ENCODE measurements at places on chromosomes 5 and 9.

DNA sequence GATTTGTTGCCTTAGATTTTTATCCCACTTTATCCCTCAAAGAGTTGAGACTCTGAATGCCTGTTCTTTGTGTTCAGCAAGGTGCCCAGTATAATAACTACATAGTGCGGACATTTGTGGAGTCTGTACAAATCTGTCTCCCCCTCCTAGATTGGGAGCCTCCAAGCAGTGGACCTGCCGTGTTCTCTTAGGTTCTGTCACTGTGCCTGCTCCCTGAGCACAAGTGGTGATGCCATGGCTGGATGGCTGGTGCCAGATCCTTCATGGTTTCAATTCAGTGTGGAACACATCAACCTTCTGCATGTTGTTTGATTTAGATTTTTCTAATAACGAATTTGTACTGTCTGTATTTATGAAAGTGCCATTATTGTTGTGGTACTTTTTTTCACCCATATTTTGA is 292.9 kb downstream of the CD180 start:
- H3K27me3 ChIP-seq = no peaks in the 10 kb centered on the region
- DNase-seq = no peak
- no peak overlapping the region for H3K27ac ChIP-seq

- peaks cover 55% of the 10 kb centered on the region for H3K4me1 ChIP-seq
- DNase-seq = peak; percentile 47
- H3K27ac ChIP-seq = peak overlapping the region; percentile 84
- H3K36me3 ChIP-seq = no peaks in the 10 kb centered on the region
- peak overlapping the region; percentile 86 for H3K4me3 ChIP-seq
Measured at GRCh38 chr9:112752334-112753125, 2.0 kb downstream of the SNX30 start.

DNA sequence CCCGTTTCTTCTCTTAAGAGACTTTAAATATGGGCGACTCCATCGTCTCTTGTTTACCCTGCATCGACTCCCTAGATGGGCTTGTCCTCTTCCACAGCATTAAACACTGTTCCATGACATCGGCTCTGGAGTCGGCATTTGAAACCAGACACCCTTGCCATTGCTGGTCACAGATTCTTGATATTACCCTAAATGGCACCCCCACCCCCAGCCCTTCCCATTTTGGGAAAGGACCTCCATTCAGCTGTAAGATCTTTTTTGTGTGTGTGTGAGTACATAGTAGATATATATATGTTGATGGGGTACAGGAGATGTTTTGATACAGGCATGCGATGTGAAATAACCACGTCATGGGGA is 51.1 kb upstream of the SH3PXD2B start:
- no peak overlapping the region for H3K27ac ChIP-seq
- H3K4me3 ChIP-seq = no peak overlapping the region
- no peak for DNase-seq
- peaks cover 17% of the 10 kb centered on the region for H3K27me3 ChIP-seq

GRCh38 chr9:116274293-116274692 is 120.7 kb downstream of the PAPPA start:
- peaks cover 45% of the 10 kb centered on the region for H3K4me1 ChIP-seq
- peaks cover 34% of the 10 kb centered on the region for H3K36me3 ChIP-seq
- no peaks in the 10 kb centered on the region for H3K27me3 ChIP-seq
- DNase-seq = peak; percentile 75
- no peak overlapping the region for H3K4me3 ChIP-seq

- no peaks in the 10 kb centered on the region for H3K27me3 ChIP-seq
- DNase-seq = no peak
Measured at GRCh38 chr5:115209279-115209678, 39.6 kb upstream of the TRIM36 start.

- no peak for DNase-seq
- peaks cover 3% of the 10 kb centered on the region for H3K27me3 ChIP-seq
- H3K4me1 ChIP-seq = no peaks in the 10 kb centered on the region
- H3K27ac ChIP-seq = no peak overlapping the region
- H3K36me3 ChIP-seq = no peaks in the 10 kb centered on the region
- H3K4me3 ChIP-seq = no peak overlapping the region
Measured at GRCh38 chr9:108854094-108854493, 1.7 kb downstream of the ACTL7B start.

DNA sequence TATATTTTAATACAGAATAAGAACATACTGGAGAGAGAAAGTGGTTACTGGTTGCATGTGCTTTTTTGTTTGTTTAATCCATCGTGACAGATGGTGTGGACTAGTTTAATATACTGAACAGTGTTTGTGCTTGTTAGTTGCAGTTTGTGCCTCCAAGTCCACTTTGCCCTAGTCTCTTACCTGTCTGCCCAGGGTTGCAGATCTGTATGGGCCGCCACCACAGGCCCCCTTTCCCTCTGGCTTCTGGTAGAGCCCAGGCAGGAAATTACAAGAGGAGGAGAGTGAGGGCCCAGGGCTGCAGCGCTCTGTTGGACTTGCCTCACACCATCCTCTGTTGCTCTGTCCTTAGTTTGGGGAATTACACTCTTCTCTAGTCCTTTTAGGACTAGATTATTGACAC is 166.4 kb downstream of the KDM4C start:
- H3K4me3 ChIP-seq = no peak overlapping the region
- H3K4me1 ChIP-seq = peaks cover 3% of the 10 kb centered on the region
- no peak overlapping the region for H3K27ac ChIP-seq
- H3K36me3 ChIP-seq = no peaks in the 10 kb centered on the region
- no peak for DNase-seq

DNA sequence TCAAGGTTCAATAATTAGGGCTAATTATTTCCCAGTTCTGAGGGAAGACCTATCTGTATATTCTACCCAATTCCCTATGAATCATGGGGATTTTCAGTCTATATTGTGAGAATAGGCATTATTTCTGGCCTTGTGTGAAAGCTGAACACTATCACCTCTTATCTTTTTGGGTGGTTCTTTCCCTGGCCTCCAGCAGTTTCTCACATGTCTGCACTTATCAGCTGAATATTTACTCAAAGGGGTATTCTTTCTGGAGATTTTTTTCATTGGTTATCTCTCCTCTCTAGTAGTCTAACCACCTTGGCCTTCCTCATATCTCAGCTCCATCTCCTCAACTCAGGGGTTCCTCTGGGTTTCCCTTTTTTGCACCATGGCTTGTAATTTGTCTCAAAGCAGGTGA is 64.9 kb upstream of the LIFR start:
- H3K36me3 ChIP-seq = no peaks in the 10 kb centered on the region
- peaks cover 2% of the 10 kb centered on the region for H3K4me1 ChIP-seq
- no peak overlapping the region for H3K27ac ChIP-seq

DNA sequence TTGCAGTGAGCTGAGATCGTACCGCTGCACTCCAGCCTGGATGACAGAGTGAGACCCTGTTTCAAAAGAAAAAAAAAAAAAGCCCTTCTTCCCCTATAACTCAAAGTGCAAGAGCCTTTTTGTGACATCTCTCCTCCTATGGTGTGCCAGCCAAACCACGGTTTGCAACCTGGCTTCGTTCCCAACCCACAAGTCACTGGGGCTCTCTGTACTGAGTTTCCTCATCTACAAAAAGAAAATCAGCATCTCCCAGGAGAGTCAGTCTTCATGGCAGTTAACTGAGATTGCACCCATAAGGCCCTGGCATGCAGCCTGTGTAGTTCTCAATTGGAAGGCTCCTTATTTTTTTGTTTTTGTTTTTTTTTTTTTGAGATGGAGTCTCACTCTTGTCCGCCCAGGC is 14.8 kb downstream of the ODF2 start:
- H3K27ac ChIP-seq = no peak overlapping the region
- DNase-seq = peak; percentile 62
- peaks cover 7% of the 10 kb centered on the region for H3K36me3 ChIP-seq
- no peaks in the 10 kb centered on the region for H3K4me1 ChIP-seq
- no peak overlapping the region for H3K4me3 ChIP-seq

DNA sequence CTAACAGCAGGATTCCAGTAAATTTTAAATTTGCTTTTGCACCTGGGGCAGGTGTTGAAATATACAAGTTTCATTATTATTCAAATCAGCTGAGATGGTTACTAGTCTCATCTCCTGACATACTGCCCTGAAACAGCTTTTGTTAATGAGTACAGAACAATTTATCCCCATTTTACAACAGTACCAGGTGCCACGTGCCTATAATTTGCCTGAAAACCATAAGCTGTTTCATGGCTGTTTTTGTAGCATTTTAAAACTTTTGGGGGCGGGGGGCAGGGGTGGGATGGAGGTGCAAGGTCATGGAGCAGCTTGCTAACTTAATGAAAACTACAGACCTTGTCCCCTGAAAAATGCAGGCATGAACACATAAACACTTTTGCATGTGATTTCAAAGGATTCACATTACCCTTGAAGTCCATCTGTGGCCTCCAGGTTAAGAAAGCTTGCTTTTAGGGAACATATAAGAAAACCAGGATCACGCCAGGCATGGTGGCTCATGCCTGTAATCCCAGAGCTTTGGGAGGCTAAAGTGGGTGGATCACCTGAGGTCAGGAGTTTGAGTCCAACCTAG is 42.1 kb downstream of the TIMD4 start:
- H3K4me3 ChIP-seq = no peak overlapping the region
- no peak overlapping the region for H3K27ac ChIP-seq
- H3K27me3 ChIP-seq = no peaks in the 10 kb centered on the region
- H3K4me1 ChIP-seq = no peaks in the 10 kb centered on the region

- no peak overlapping the region for H3K4me3 ChIP-seq
- no peak overlapping the region for H3K27ac ChIP-seq
- no peaks in the 10 kb centered on the region for H3K36me3 ChIP-seq
- no peak for DNase-seq
- peaks cover 18% of the 10 kb centered on the region for H3K4me1 ChIP-seq
Measured at GRCh38 chr9:122372856-122373845, 2.3 kb downstream of the PTGS1 start.

DNA sequence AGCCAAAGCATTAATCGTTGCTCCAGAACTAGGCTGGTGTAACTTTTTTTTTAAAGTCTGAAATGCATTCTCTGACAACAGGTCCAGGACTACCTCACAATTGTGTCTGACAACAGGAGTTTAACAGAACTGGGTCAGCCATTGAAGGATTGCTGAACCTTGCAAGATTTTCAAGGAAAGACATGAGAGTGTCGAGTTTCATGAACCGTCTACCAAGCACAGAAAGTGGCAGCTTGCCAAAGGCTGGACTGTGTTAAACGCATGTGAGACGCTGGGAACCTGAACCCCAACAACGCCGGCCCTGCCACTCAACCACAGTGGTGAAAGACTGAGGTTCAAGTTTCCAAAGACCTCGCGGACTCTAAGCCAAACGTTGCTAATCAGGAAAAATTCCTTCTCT is 79.1 kb downstream of the LHFPL2 start:
- H3K4me3 ChIP-seq = no peak overlapping the region
- no peak overlapping the region for H3K27ac ChIP-seq
- peaks cover 26% of the 10 kb centered on the region for H3K4me1 ChIP-seq
- peak; percentile 7 for DNase-seq
- H3K27me3 ChIP-seq = no peaks in the 10 kb centered on the region
- H3K36me3 ChIP-seq = no peaks in the 10 kb centered on the region

GRCh38 chr9:20659474-20659967 is 24.5 kb upstream of the FOCAD start:
- no peaks in the 10 kb centered on the region for H3K4me1 ChIP-seq
- DNase-seq = no peak
- no peaks in the 10 kb centered on the region for H3K36me3 ChIP-seq
- no peaks in the 10 kb centered on the region for H3K27me3 ChIP-seq
- H3K4me3 ChIP-seq = peak overlapping the region; percentile 99

- H3K27ac ChIP-seq = no peak overlapping the region
- H3K4me3 ChIP-seq = no peak overlapping the region
- H3K36me3 ChIP-seq = no peaks in the 10 kb centered on the region
- H3K27me3 ChIP-seq = no peaks in the 10 kb centered on the region
Measured at GRCh38 chr5:27511061-27511460, 472.7 kb upstream of the CDH9 start.

GRCh38 chr9:37899041-37899440 is 4.9 kb downstream of the SLC25A51 start:
- no peaks in the 10 kb centered on the region for H3K27me3 ChIP-seq
- peak overlapping the region; percentile 65 for H3K27ac ChIP-seq
- no peak overlapping the region for H3K4me3 ChIP-seq
- DNase-seq = peak; percentile 71
- H3K4me1 ChIP-seq = peaks cover 21% of the 10 kb centered on the region

DNA sequence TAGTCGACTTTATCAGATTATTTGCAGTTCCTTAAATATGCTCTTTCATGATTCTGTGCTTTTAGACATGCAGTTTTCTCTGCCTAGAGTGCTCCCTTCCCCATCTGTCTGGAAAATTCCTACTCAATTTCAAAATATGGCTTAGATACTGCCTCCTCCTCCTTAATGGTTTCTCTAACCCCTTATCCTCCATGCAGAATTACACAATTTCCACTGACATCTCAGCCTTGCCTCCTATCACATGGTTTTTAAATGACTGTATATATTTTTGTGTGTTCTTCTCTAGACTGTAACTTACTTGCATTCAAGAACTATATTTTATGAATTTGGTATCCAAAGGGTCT is 85.2 kb downstream of the SLC44A1 start:
- peak overlapping the region; percentile 52 for H3K4me3 ChIP-seq
- H3K27me3 ChIP-seq = no peaks in the 10 kb centered on the region
- H3K4me1 ChIP-seq = peaks cover 52% of the 10 kb centered on the region
- H3K36me3 ChIP-seq = no peaks in the 10 kb centered on the region
- peak overlapping the region; percentile 53 for H3K27ac ChIP-seq

- H3K27me3 ChIP-seq = no peaks in the 10 kb centered on the region
- DNase-seq = no peak
- peaks cover 6% of the 10 kb centered on the region for H3K4me1 ChIP-seq
- H3K36me3 ChIP-seq = no peaks in the 10 kb centered on the region
Measured at GRCh38 chr9:132037458-132037857, 42.2 kb downstream of the MED27 start.

- H3K27ac ChIP-seq = no peak overlapping the region
- no peak overlapping the region for H3K4me3 ChIP-seq
- no peak for DNase-seq
- H3K4me1 ChIP-seq = peaks cover 14% of the 10 kb centered on the region
Measured at GRCh38 chr9:27205198-27205597, 91.8 kb downstream of the EQTN start.

DNA sequence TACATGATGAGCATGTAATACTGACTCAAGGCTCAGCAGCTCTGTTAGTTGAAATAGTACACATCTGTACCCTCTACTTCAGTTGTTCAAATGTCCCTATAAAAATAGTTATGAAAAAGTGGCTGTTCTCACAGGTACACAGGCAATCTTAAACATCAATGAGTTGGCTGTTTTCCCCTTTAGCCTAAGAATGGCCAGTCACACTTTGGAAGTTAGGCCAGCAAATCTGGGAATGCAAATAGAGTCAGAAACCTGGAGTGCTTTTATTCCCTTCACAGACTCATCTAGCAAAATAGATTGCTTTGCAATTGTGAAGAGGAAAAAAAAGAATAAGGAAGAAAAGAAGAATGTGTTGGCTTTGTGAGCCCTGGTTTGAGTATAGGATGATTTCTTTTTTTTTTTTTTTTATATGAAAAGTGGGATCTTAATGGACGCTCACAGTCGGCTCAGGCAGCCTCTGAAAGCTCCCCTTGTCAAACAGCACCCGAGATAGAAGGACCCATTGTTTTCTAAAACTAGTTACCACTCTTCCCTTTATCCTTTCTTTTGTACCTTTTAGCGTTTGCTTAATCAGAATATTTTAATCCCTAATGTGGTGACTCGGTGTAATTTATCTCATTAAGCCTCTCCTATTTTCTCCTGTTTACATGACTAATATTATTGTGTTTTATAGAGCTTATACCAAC is 27.9 kb upstream of the TLE1 start:
- H3K27me3 ChIP-seq = 0 out of 2 replicates have a peak, but pooled peaks cover 3% of the 10 kb centered on the region
- H3K4me1 ChIP-seq = no peaks in the 10 kb centered on the region
- no peak overlapping the region for H3K27ac ChIP-seq
- H3K4me3 ChIP-seq = no peak overlapping the region

- no peaks in the 10 kb centered on the region for H3K4me1 ChIP-seq
- peaks cover 61% of the 10 kb centered on the region for H3K36me3 ChIP-seq
- H3K27me3 ChIP-seq = no peaks in the 10 kb centered on the region
- H3K27ac ChIP-seq = no peak overlapping the region
Measured at GRCh38 chr5:37174928-37175327, 74.2 kb downstream of the CPLANE1 start.

- H3K27ac ChIP-seq = no peak overlapping the region
- no peak overlapping the region for H3K4me3 ChIP-seq
- DNase-seq = no peak
- no peaks in the 10 kb centered on the region for H3K4me1 ChIP-seq
Measured at GRCh38 chr9:10230512-10230911, 382.3 kb downstream of the PTPRD start.

Measured in GM23248 (cell line).